Skeletal muscle cell (primary cell): ENCODE measurements at places on chromosomes 2 and 18.

GRCh38 chr2:37585295-37585908, 86.0 kb downstream of the CDC42EP3 start:
- DNase-seq: no peak

DNA sequence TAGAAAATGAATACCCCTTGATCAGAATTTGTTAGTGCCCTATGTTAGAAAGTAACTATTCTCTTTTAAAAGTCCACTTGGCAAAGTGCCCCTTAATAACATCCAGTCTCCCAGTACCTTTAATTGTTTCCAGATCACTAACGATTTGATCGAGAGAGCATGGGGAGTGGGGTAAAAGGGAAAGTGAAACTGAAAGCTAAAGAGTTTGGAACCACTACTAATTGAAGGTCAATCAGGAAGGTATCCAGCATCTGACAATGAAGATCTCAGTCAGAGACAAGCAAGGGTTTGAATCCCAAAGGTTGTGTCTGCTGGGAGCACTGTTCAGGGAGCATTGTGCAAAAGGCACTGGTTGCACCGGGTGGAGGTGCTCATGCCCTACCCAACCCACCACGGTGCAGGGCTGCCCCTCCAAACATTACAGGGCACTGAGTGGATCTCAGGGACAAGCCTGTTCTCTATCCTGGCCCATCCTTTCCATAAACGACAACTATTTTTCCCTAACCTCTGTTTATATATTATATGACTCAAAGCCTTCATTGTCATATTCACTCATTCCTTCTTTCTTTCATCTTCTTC, 14.6 kb upstream of the RIT2 start:
- no peak for DNase-seq

GRCh38 chr2:156553714-156554442, 117.7 kb downstream of the GPD2 start:
- no peak for DNase-seq

DNA sequence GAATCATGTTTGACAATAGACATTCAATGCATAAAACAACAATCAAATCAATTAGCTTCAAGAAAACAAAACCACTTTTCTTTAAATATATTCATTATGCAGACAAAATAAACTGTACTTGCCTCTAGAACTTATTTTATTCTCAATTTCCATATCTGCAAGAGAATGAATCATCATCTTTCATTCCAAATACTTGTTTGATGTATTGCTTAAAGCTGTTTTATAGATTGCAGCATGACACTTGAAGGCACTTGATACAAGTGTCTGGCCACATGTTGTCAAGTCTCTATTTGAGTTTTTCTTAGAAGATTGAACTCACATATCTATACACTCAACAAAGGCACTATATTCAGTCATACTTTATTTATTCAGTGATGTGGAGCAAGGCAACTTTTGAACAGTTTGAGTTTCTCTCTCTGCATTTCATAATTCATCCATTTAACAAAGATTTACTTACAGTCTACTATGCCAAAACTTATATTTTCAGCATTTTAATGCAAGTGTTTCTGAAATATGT, 38.7 kb upstream of the DDX18 start:
- DNase-seq: no peak

DNA sequence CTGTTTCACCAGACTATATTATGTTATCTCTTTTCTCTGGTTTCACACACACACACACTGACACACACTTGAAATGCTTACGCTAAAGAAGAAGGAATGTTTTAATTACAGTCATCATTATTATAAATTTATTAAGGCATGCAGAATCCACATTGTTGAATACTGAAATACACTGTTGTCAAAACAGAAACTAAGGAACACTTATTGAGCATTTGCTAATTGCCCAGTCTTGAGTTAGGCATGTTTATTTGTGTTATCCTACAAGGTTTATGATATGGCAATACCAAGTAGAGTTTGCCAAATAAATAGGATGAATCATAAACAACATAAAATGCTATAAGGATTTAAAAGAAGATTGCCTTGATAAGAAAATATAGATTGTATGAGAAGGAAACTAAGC, 917.0 kb upstream of the PIK3C3 start:
- DNase-seq: no peak

- no peak for DNase-seq
Measured at GRCh38 chr18:48715711-48716361, 177.0 kb downstream of the CTIF start.

DNA sequence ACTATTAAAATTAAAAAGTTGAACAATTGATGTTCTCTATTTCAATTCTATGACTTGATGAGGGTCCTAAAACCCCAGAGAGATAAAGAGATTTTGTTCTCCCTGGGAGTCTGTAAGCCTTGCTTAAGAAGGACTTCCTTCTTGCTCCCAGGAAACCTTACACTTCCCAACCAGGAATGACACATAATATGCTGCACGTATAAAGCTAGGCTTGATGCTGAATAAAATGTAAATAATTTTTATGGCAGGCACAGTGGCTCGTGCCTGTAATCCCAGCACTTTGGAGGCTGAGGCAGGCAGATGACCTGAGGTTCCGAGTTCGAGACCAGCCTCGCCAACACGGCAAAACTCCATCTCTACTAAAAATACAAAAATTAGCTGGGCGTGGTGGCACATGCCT, 27.8 kb downstream of the SPIRE1 start:
- no peak for DNase-seq

DNA sequence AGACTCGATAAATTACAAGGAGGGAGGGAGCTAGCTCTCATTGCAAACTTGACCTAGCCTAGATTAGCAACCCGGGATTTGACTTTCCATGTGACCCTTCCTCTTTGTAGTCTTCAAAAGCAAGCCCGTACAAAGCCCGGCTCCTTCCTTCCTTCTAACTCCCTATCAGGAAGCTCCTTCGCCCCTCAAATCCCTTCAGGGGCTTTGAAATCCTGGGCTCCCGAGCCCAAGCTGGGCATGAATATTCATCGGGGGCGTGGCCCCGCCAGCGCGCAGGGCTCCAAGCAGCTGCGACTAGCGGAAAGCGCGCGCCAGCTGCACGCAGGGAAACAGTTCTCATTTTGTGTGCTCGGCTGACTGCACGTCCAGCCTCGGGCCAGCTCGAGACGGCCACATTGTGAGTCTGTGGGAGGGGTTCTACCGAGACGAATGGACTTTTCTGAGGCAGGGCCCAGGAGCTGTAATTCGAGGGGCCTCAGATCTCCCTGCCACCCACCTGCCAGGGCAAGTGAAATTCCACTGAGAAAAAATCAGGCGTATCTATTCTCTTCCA, 84.0 kb upstream of the PELI1 start:
- DNase-seq: no peak

- DNase-seq: no peak
Measured at GRCh38 chr18:38174594-38174993, 609.0 kb upstream of the CELF4 start.

DNA sequence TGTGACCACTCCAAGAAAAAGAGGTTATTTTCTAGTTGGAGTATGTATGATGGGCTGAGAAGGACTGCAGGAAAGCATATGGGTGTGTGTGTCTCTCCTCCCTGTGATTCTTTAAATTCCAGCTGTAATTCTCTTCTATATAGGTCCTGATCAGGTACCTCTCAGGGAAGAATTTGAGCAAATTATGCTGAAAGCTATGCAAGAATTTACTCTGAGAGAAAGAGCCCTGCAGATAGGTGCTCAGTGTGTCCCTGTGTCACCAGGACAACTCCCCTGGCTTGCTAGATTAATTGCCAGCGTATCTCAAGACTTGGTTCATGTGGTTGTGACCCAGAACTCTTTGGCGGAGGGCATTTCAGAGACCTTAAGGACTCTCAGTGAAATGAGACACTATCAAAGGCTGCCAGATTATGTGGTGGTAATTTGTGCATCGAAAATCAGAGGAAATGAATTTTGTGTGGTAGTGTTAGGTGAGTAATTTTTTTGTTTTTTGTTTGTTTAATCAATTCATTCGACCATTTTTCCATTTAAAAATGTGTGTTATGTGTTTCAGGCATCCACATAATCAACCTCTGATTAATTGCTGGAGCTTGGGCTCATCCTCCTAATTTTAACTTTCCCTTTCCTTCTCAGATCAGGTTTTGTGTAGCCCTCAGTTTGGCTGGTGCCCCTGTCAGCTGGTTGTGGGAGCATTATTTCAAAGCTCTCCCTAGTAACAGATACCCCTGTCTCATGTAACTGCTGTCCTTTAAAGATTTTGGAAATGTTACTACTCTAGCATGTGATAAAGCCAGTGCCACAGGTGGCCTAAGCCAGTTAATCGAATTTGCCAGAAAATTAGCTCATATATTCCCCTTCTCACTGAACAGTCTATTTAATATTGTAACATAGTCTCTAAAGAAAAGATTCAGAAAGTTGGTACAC, 150.9 kb downstream of the ESCO1 start:
- DNase-seq: no peak

DNA sequence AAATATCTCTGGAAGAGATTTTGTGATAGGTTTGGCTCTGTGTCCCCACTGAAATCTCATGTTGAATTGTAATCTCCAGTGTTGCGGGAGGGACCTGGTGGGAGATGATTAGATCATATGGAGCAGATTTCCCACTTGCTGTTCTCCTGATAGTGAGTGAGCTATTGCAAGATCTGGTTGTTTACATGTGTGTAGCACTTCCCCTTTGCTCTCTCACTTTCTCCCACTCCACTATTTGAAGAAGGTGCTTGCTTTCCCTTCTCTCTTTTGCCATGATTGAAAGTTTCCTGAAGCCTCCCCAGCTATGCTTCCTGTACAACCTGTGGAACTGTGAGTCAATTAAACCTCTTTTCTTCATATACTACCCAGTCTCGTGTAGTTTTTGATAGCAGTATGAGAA, 97.0 kb upstream of the FN1 start:
- no peak for DNase-seq
